ENCODE measurements at places on chromosomes 2 and 18. TPM values are rescaled to one million over a fixed set of nuclear protein-coding genes. Genes with fewer than 3 reads are reported as not detected.

The ST6GAL2 gene
- total RNA-seq = 1.2 TPM

The MYO1B gene
- total RNA-seq = 64.8 TPM

GRCh38 chr2:171763602-171764001 is 76.3 kb downstream of the DYNC1I2 start:
- DNase-seq = no peak

DNA sequence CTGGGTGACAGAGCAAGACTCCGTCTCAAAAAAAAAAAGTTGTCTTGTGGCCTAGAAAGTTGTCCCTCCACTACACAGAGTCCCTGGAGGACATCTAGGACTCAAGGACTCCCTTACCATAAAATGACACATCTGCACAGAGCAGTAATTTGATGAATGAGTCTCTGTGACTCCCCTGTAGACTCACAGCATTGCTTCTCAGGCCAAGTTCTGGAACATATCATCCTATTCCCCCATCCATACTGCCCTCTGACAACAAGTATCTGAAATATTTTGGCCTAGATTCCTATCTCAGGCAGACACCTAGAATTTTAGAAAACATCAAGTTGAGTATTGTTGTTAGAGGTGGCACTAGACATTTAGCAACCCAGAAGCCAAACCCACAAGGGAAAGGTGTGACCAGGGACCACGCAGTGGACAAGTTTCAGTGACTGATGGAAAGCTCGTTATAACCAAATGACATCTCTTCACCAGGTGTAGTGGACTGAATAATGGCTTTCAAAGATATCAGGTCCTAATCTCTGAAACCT is 97.9 kb upstream of the ATP8B1 start:
- DNase-seq = no peak

DNA sequence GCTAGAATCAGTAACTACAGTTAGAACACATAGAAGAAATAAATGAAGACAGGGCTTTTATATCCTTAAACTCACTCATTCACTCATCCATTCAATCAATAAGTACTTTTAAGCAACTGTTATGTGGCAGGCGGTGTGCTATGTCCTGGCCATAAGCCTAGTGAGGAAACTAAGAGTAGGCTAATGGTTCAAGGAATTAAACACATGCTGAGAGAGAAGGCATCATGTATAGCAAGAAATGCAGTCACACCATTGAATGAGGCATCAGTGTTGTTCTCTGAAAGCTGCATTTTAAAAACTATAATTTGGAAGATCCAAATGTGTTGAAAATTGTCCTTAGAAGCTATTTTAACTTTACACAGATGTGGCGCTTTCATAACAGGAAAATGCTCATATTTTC is 86.5 kb upstream of the DTNA start:
- no peak for DNase-seq

All from kidney (tissue), 22 donors.